ENCODE measurements at places on chromosomes 5 and 9.
A peak's percentile ranks its signal among the peaks of the same experiment; 100 is the strongest.

GRCh38 chr5:17897776-17898175 is 263.5 kb downstream of the TAF11L14 start:
- no peak for DNase-seq

DNA sequence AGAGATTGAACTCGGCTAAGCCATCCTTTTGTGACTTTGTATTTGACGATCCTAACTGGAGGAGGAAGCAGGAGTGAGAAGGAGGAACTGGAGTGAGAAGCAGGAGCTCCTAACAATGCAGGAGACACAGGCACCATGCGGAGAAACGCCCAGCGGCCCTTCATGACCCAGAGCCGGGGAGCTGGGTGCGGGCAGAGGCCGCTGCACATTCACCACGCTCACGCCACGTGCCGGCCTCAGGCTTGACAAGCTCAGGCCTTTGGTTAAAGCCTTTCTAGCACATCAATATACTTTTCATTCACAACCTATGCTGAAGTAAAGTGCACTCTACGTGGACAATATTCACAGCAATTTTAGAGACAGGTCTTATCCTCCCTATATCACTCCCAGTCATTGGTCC is 124.8 kb upstream of the FAM120A start:
- DNase-seq = no peak

- DNase-seq = peak; percentile 80
These were observed 616.4 kb upstream of the NUDT12 start for GRCh38 chr5:104178829-104179456.

- DNase-seq = peak; percentile 66
These were observed 134.8 kb downstream of the KCNIP1 start for GRCh38 chr5:170638454-170639220.

DNA sequence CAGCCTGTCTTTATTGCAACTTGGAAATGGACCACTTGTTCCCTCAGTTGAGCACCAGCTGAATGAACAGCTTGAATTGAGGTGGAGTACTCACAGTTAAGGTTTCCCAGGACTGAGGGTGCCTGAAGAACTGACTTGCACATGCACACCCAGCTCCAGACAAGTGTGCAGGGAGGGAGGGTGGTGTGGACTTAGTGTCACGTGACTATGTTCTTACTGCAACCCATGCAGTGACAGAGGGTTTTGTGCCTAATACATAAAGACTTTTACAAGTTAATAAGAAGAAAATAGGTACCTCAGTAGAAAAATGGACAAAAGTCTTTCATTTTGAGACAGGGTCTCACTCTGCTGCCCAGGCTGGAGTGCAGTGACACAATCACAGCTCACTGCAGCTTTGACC is 18.0 kb downstream of the BARX1 start:
- DNase-seq = no peak

DNA sequence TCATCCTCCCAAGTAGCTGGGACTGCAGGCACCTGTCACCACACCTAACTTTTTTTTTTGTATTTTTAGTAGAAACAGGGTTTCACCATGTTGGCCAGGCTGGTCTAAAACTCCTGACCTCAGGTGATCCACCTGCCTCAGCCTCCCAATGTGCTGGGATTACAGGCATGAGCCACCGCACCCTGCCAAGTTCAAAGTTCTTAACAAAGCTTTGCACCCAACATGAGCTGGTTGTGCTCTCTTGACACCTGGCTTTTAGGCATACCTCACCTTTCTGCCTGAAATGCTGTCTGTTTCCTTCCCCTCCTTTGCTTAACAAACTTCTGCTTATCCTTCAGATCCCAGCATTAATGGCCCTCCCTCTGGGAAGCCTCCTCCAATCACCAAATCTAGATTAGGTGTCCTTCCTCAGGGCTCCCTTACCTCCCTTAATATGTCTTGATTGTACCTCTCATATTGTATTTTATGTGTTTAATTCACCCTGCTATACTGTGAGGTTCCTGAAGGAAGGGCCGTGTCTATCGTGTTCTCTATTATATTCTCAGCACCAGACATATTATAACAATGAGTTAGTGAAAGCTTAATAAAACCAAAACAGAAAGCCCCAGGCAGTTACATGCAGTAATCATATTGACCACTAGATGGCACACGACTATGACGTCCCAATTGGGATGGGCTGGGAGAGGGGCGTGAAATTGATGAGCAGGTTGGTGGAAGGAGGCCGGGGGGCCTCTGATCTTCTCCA is 62.9 kb upstream of the PPARGC1B start:
- peak; percentile 51 for DNase-seq

DNA sequence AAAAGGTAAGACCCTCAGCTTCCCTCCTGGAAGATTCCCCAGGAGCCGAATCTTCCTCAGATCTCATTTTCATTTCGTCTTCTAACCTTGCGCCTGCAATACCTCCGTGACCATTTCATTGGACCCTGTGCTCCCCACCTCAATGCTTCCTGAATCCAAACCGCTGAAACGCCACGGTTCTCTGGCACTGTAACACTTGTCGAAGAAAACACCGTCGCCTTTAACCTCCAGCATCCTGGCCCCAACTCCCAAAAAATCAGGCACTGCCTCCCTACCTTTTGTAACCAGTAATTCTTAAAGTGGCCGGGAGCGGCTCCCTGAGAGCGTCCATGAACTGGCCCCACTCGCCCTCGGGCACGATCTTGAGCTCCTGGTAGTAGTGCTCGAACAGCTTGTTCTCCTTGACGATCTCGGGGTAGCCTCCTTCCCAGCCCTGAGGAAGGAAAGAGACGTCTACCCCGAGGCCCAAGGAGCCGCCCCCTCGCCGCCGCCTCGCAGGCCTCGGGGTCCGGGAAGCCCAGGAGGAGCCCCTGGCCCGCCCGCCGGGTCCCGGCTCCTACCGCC is 438 bp downstream of the NSUN2 start:
- peak; percentile 46 for DNase-seq

DNA sequence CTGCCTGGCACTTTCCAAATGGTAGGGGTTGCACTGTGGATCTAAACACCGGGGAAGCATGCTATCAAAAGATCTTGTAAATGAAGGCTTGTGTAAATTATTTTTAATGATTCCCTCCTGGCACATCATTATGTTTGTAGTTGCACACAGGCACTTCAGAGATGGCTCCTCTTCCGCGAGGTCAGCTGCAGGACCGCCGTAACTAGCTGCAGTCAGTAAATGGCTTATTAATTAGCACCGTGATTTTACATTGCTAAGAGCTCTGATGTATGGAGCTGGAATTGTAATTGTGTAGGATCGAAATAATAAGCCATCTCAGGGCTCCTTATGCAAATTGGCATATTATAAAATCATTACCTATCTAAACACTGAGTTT is 397.6 kb upstream of the IRX1 start:
- DNase-seq = no peak

DNA sequence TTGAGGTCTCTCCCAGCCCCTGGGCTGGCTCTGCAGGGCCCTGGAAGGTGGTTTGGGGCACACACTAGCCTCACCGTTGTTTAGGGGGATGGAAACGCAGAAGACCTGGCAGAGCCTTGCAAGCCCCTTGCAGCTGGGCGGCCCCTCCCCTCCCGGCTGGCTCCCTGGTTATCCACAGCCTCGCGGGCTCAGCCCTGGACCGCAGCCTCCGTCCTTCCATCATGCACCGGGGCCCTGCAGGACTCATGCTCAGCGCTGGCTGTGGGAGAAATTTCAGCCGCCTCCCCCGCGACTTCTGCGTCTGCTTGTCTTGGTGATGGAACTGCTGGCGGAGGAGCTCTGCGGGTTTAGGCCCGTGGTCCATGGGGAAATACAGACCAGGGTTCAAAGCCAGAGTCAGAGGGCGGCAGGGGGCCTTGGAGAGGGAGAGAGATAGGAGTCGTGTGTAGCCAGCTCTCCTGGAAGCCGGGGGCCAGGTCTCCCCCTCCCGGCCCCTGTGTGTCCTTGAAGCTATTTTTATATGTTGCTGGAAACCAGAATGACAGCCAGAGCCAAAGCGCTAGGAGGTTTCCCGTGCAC is 75.8 kb upstream of the IER5L start:
- DNase-seq = peak; percentile 61

- peak; percentile 28 for DNase-seq
These were observed 295.9 kb upstream of the ZNF608 start for GRCh38 chr5:125042261-125042890.

Data from choroid plexus epithelial cell (primary cell).